ENCODE measurements at places on chromosomes 12 and 14. TPM values are rescaled to one million over a fixed set of nuclear protein-coding genes. Genes with fewer than 3 reads are reported as not detected.

Gene PWP1
- total RNA-seq, result 58.0 TPM

Gene OTUB2
- 1.1 TPM for total RNA-seq

Gene GCH1
- total RNA-seq, result 2.5 TPM

Gene THAP2
- total RNA-seq, result 10.6 TPM

Gene BBOF1
- total RNA-seq, result 7.8 TPM

Gene LUM
- 147 TPM for total RNA-seq

Gene DAO
- total RNA-seq, result not detected

Gene ABHD12B
- total RNA-seq, result not detected

Gene ERBB3
- total RNA-seq, result 188 TPM

Gene GPRC5A
- total RNA-seq, result 0.42 TPM

Measured in myocyte (in vitro differentiated cells).